NCI-H1417 treated with DMSO at 0.1 percent for 48 hours (cell line): ENCODE measurements at places on chromosomes 1 and 21.

- DNase-seq: no peak
These were observed 406.6 kb upstream of the CAMK1G start for GRCh38 chr1:209176866-209177430.

- no peak for DNase-seq
These were observed 11.4 kb upstream of the ASCL5 start for GRCh38 chr1:201138311-201138840.

- no peak for DNase-seq
These were observed 185.3 kb upstream of the USP24 start for GRCh38 chr1:55400508-55400907.

GRCh38 chr1:206739411-206740076 lies 31.0 kb upstream of the IL19 start:
- no peak for DNase-seq

- peak; percentile 49 for DNase-seq
These were observed 19.8 kb downstream of the ERRFI1 start for GRCh38 chr1:8006037-8006963.

DNA sequence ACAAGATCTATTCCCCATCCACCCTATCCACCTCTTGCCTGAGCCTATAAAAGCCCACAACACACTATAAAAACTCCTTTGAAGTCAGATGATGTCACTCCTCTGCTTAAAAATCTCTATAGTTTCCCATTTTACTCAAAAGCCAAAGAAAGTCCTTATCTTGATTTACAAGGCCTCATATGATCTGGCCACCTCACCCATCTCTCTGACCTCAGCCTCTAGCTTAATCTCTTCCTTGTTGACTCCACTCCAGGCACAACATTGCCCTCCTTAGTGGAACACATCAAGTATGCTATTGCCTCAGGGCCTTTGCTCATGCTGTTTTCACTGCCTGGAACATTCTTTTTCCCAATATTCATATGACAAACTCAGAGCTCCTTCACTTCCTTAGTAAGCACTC lies 33.3 kb downstream of the ZNF281 start:
- no peak for DNase-seq
